ENCODE measurements at places on chromosomes 3 and 15. TPM values are rescaled to one million over a fixed set of nuclear protein-coding genes. Genes with fewer than 3 reads are reported as not detected.

DNA sequence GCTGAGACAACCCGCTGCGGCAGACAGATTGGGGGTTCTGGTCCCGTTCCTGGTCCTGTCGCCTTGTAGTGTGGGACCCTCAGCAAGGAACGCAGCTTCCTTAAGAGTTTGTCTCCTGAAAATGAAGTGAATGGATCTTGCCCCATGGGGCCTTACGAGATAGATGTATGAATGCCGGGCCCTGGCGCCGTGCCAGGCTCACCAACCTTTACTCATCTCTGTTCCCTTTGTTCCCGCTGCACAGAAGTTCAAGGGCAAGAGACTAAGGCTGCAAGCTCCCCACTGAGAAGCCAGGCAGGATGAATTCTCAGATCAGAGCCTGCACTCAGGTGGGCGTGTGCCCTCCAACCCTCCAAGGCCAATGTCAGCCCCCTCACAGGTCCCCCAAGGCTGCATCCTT is 162.7 kb upstream of the IQSEC1 start:
- DNase-seq: no peak
- peaks cover 12% of the 10 kb centered on the region for H3K27me3 ChIP-seq

- peaks cover 14% of the 10 kb centered on the region for H3K36me3 ChIP-seq
- peak overlapping the region; percentile 51 for H3K27ac ChIP-seq
- no peak for DNase-seq
- no peak overlapping the region for H3K4me3 ChIP-seq
Measured at GRCh38 chr3:71361334-71361890, 222.1 kb downstream of the FOXP1 start.

DNA sequence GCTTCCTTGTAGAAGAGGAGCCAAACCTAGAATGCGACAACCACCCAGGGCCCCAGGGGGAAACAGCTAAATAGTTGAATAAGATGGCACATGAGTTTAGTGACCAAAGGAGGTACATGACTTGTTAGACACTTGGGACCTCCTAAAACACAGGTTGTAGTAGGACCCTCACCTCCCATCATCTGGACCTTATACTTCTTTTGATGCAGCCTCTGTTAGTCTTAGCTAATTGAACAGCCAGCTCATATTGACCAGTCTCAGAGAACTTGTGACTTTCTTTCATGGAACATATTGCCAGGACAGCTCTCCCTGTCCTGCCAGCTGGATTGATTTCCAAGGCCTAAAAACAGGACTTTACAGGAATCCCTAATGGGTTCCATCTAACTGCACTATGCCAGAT is 45.0 kb downstream of the SPSB4 start:
- H3K4me1 ChIP-seq: no peaks in the 10 kb centered on the region
- no peak overlapping the region for H3K4me3 ChIP-seq
- H3K36me3 ChIP-seq: no peaks in the 10 kb centered on the region
- DNase-seq: no peak
- H3K27me3 ChIP-seq: no peaks in the 10 kb centered on the region
- no peak overlapping the region for H3K27ac ChIP-seq

DNA sequence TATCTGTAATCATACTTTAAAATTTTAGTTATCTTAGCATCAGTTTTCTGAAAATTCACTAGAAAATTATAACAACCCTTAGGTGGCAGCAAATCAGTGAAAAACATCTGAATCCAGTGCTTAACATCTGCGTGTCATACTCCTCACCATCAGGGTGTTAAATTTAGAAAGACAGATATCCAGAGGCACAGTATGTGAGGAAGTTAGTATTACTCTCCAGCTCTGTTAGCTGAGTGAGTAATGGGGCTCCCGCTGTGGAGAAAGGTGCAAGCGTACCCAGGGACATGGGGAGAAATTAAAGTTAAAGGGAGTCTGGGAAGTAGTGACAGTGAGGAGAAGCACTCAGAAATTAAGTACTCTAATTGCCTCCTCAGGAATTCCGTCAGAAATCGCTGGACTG is 50.9 kb downstream of the CEP63 start:
- no peak overlapping the region for H3K4me3 ChIP-seq
- no peak for DNase-seq
- H3K27ac ChIP-seq: no peak overlapping the region
- peaks cover 6% of the 10 kb centered on the region for H3K4me1 ChIP-seq

GRCh38 chr3:38576131-38576525 is 73.4 kb downstream of the SCN5A start:
- H3K36me3 ChIP-seq: no peaks in the 10 kb centered on the region
- no peaks in the 10 kb centered on the region for H3K4me1 ChIP-seq
- DNase-seq: no peak
- H3K27me3 ChIP-seq: peaks cover 4% of the 10 kb centered on the region

GRCh38 chr3:10977892-10978510 is 14.5 kb upstream of the SLC6A1 start:
- H3K27ac ChIP-seq: no peak overlapping the region
- no peak overlapping the region for H3K4me3 ChIP-seq
- peaks cover 18% of the 10 kb centered on the region for H3K27me3 ChIP-seq
- no peaks in the 10 kb centered on the region for H3K36me3 ChIP-seq
- peaks cover 5% of the 10 kb centered on the region for H3K4me1 ChIP-seq
- DNase-seq: no peak

DNA sequence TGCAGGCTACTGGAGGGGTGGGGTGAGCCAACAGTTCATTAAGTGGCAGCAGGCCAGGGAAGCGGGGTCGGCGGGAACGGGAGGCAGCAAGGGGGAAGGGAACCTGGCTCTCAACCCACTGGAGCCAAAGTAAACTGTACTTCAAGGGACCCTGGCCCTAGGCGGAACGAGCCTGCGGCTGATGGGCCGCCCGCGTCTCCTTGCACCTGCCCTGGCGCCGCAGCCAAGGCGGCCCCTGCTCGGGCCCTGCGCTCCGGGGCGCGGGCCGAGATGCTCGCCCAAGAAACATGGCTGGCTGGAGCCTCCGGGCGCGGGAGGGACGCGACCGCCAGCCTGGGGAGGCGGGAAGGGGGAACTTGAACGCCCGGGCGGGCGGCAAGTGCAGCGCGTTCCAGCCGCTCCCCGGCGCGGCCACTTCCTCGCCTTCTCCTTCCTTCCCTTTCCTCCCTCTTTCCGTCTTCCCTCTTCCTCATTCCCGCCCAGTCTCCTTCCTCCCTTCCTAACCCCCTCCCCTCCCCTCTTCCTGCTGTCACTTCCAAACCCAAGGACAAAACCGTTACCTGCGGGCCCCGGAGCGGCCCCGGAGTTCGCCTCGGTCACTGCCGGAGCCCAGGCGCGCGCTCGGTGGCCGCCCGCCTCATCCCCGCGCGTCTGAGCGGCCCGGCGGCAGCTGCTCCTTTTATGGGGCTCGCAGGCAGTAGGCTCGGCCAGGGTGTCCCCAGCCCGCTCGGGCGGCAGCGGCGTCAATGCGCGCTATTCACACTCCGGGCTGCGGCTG is 489.7 kb downstream of the MAGI1 start:
- H3K36me3 ChIP-seq: no peaks in the 10 kb centered on the region
- H3K4me1 ChIP-seq: no peaks in the 10 kb centered on the region
- no peak overlapping the region for H3K4me3 ChIP-seq
- no peak for DNase-seq

DNA sequence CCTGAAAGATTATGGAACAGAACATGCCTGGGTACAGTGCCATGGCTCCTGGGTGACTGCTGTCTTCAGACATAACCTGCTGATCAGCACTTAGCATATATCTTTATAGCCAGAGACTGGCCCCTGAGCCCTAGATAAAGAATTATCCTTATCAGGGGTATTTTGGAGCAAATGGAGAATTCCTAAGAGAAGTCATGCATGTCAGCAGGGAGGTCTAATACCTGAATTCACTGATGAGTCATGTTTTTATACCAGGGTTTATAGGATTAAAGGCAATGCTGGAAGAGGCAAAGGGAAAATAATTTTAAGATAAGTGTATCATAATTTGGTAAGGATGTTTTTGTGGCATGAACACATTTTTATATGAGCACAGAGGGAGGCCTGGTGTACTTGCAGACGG is 159.8 kb downstream of the ADAMTSL3 start:
- peaks cover 23% of the 10 kb centered on the region for H3K27me3 ChIP-seq
- no peaks in the 10 kb centered on the region for H3K36me3 ChIP-seq
- H3K4me1 ChIP-seq: no peaks in the 10 kb centered on the region
- DNase-seq: no peak

DNA sequence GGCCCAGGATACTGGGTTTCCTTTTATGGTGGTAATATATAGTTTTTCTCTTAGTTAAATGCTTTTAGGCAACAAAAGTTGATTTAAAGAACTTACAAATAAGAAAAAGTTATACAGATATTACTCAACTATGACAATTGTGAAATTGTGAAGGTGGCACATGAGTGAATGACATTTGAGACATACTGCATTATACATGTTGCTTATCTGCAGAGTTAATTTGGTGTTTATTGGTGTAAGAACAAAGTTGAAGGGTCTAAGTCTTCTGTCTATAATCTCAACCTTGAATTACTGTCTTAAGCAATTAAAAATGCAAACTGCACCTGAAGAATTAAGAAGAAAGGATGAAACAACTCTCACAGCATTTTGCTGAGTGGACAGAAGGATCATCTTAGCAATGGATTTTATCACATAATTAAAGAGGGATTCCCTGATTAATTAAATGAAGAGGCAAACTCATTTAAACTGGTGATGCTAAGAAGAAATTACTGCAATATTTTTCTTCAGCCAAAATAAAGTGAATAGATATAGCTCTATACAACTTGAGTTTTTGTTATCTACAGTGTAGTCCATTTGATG is 298.9 kb upstream of the TGFBR2 start:
- no peak for DNase-seq
- peaks cover 2% of the 10 kb centered on the region for H3K4me1 ChIP-seq
- no peak overlapping the region for H3K4me3 ChIP-seq
- H3K36me3 ChIP-seq: no peaks in the 10 kb centered on the region

DNA sequence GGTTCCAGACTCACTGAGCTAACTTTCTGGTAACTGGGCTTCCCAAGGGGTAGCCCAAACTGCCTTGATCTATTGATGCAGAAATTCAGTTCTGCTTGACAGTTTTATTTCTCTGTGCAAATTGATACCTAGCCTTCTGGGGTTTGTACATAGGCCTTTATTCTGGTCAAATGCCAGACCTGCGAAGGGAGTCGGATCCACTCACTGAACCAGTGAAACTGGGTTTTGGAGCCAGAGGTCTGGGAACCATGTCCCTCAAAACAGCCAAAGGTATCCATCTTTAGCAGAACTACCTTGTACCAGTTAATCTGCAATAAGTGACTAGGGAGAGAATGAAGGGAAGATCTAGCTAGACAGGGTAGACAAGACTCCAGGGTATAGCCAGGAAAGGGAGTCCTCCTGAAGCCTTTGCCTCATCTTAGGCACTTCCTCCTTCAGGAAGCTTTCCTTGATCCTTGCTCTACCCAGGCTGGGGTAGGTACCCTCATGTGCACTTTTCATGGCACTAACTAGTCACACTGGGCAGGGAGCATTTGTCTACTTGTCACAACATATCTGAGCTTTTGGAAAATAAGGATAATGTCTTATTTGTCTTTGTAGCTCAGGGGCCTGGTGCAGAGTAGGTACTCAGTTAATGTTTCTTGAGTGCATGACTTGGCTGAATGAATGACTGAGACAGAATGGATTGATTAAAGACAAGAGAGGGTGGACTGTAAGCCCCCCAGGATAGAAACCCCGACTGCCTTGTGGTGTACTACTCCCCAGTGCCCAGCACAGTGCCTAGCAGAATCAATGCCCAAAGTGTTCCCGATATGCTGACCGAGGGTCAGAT is 1.4 kb upstream of the SNX33 start:
- peaks cover 2% of the 10 kb centered on the region for H3K36me3 ChIP-seq
- H3K27me3 ChIP-seq: no peaks in the 10 kb centered on the region
- H3K4me1 ChIP-seq: peaks cover 32% of the 10 kb centered on the region
- H3K27ac ChIP-seq: peak overlapping the region; percentile 68
- peak overlapping the region; percentile 92 for H3K4me3 ChIP-seq

DNA sequence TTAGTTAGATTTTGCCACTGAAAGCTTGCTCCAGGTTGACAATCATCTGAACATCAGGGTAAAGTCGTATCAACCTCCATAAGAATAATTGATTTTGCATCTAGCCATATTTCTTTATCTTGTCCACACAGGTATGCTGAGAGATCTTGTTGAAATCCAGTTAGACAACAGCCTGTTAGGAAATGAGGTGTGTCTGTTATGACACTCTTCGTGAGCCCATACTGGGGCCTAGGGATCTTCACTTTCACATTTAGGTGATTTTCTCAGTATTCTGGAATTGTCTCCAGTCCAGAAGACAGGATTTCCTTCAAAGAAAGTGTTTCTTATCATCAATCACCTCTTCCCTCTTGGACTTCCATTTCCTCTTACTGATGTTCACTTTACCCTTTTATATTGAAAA is 18.1 kb downstream of the DNAJB11 start:
- no peak overlapping the region for H3K27ac ChIP-seq
- no peaks in the 10 kb centered on the region for H3K27me3 ChIP-seq
- H3K4me1 ChIP-seq: peaks cover 13% of the 10 kb centered on the region
- no peak overlapping the region for H3K4me3 ChIP-seq

DNA sequence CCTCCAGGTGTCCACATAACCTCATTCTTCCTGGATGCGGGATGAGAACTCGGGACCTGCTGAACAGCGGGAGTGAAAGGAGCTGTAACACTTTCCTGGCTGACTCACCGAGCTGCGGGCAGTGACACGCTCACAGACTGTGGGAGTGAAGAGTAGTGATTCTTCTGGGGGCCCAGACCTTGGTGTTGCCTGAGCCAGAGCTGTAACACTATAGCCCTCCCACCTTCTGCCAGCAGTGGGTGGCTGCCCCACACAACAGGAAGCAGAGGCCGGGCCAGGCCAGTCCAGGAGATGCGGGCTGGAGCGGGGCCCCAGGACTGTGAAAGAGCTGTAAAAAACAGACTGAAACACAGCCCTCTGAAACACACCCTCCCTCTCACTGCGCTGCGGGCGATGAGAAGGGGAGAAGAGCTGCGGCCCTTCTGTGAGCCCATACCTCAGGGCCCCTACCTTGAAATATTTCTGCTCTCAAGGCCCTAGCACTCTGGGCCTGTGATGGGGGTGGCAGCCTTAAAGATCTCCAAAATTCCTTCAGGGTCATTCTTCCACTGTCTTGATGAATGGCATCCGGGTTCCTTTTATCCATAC is 464.0 kb upstream of the CCDC54 start:
- peaks cover 1% of the 10 kb centered on the region for H3K27me3 ChIP-seq
- no peak for DNase-seq
- no peaks in the 10 kb centered on the region for H3K36me3 ChIP-seq
- H3K27ac ChIP-seq: no peak overlapping the region
- H3K4me3 ChIP-seq: no peak overlapping the region

- H3K27me3 ChIP-seq: no peaks in the 10 kb centered on the region
- DNase-seq: peak; percentile 75
- no peak overlapping the region for H3K4me3 ChIP-seq
- no peak overlapping the region for H3K27ac ChIP-seq
- H3K4me1 ChIP-seq: peaks cover 3% of the 10 kb centered on the region
Measured at GRCh38 chr15:41989573-41990242, 17.4 kb upstream of the EHD4 start.

GRCh38 chr3:48945891-48946549 is 27.4 kb downstream of the ARIH2 start:
- H3K4me1 ChIP-seq: peaks cover 37% of the 10 kb centered on the region
- H3K27ac ChIP-seq: peak overlapping the region; percentile 76
- no peak overlapping the region for H3K4me3 ChIP-seq

GRCh38 chr3:101255441-101255840 is 64.9 kb downstream of the IMPG2 start:
- no peak overlapping the region for H3K4me3 ChIP-seq
- H3K27ac ChIP-seq: no peak overlapping the region
- no peaks in the 10 kb centered on the region for H3K4me1 ChIP-seq
- peaks cover 15% of the 10 kb centered on the region for H3K36me3 ChIP-seq
- no peak for DNase-seq

POLQ gene
- polyA plus RNA-seq: 0.18 TPM

SECISBP2L gene
- 25.2 TPM for polyA plus RNA-seq

CDCP1 gene
- not detected for polyA plus RNA-seq

COL6A5 gene
- polyA plus RNA-seq: not detected

CDHR4 gene
- not detected for polyA plus RNA-seq

INKA1 gene
- 0.44 TPM for polyA plus RNA-seq

HACL1 gene
- 33.8 TPM for polyA plus RNA-seq

TEX55 gene
- polyA plus RNA-seq: not detected
